ENCODE measurements at places on chromosomes 12 and 14.

- DNase-seq, result no peak
Measured at GRCh38 chr12:14614704-14615121, 47.0 kb upstream of the PLBD1 start.

DNA sequence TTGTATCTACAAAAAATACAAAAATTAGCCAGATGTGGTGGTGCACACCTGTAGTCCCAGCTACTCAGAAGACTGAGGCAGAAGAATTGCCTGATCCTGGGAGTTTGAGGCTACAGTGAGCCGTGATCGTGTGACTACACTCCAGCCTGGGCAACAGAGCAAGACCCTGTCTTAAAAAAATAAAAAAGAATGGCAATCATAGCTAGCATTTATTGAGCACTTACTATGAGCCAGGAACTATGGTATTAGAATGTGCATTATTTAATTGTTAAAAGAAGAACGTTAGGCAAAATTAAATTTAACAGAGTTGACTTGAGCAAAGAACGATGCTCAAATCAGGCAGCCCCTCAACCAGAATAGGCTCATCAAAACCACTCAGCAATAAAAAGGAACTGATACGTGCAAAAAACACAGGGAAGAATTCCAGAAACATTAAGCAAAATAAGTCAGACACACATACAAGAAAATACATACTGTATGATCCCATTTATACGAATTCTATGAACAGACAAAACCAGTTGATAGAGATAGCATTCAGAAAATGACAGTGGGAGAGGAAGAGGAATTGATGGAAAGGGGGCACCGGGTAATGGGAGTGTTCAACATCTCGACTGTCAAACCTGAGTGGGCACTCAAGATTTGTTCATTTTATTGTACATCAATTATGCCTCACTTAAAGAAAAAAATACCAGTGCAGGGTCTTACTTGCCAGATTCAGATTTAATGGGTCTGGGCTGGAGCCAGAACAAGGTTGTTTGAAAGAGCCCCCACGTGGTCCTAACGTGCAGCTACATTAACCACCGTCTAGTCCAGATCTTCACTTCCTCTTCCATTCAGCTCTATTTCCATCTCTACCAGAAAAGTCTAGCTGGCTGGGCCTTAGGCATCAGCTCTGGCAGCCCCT is 8.0 kb downstream of the SCNN1A start:
- no peak for DNase-seq

DNA sequence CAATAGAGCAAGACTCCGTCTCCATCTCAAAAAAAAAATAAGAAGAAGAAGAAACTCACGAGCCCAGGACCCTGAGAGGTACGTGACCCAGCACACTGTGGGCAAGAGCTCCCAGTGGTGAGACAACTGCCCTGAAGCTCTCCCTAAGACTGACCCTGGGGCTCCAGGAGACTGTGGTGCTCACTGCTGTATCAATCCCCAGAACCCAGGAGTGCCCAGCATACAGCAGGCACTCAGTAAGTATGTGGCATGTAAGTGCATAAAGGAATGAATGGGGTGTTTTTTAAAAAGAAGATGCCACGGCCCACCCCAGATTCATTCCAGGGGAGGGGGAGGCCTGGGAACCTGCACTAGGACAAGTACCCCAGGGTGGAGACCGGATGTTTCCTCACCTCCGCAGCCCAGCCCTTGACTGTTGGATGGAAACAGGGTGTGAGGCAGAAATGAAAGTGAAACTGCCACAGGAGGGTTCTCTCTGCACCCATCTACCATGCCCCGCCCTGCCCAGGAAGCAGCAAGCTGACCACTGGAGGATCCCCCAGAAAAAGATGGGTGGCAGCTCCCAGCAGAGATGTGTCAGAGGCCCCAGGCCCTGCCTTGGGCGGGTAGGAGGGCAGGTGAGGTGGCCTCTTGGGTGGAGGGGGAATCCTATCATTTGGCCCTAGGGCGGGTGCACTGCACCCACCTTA is 12.2 kb downstream of the ITPK1 start:
- DNase-seq, result no peak

GRCh38 chr12:69602954-69603353 is 7.8 kb downstream of the LRRC10 start:
- DNase-seq, result no peak

DNA sequence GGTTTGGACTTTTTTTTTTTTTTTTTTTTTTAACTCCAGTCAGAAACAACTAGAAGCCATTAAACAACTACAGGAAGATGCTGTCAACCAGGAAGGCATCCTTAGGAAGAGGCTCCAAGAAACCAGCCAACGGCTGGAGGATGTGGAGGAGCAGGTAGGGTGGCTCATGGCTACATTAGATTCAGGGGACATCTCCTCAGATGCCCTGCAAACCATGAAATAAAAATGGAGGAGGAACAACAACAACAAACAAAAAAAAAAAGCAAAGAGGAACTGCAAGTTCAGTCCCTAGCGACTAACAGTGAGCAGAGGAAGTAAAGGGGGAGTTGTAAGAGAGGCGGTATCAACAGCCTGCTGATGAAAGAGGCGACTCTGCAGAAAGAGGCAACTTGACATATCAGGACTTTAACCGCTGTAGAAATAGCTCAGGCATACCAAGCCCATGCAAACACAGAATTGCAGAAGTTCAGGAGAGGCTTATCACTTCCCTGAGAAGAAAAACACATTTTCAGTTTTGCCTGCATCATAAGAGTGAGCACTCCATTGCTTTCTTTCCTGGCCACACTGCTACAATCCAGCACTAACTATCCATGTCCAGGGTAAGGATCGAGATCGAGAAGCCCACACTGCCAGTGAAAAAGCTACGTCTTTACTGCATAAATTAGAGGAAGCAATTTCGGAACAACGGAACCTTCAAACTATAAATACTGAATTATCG is 103.5 kb upstream of the BCAT1 start:
- no peak for DNase-seq

DNA sequence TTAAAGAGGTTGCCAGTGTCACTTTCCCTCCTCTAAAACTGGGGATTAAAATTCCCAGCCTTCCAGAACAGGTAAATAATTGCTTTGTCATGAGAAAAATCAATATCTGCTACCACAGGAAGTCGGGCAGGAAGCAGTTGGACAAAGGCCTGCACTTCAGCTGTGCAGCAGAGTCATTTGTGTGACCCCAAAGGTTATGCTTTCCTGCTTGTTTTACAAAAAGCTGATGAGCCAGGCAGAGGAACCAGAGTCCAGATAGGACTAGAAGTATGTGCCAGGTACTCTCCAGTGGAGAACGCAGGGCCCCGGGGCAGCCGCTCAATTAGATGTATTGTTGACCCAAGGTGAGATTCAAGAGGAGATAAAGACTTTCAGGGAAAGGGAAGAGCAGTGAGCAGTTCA is 117.1 kb upstream of the FRMD6 start:
- DNase-seq, result no peak

DNA sequence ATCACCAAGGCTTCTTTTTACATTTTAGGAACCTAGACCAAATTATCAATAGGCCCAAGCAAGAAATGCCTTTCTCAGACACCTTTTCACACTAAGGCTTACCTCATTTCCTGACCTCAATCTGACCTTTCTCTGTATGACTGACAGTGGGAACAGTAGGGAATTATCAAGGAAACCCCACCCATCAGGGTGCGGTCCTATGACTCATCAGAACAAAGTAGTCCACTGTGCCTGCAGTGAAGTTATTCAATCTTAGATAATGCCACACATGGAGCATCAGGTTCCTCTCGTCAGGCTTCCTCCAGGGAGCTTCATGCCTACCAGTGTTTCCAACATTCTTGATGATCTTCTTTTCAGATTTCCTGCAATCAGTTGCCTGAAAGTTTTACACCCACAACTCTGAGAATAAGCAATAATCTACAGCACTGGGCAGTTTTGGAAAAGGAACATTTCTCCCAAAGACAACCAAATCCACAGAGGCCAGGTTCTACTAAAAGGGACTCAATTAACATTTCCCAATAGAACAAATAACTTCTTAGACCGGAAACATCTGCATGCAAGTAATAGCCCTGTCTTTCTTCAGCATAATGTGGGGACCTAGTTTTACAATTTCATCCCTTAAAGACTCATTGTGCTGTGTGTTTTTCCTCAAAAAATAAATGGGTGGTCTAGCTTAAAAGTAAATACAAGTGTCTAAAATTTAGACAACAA is 35.9 kb upstream of the TMTC2 start:
- no peak for DNase-seq

- DNase-seq, result no peak
Measured at GRCh38 chr12:42261708-42262107, 23.7 kb upstream of the YAF2 start.

DNA sequence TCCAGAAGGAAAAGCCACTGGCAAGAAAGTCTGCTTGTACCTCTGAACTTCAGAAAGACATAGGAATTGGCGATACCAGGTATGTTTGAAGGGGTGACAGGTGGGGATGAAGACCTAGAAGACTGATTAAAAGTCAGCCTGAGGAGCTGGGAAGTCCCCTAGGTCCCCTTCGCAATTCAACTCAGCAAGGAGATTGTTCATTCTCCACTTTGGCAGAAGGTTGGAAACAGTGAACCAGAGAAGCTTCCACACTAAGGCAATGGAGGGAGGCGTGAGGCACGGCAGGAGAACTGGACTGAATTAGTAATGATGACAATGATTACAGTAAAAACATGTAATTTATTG is 240.3 kb upstream of the TMPO start:
- DNase-seq, result no peak

GRCh38 chr12:107761502-107761904 is 566 bp upstream of the PRDM4 start:
- DNase-seq, result no peak

DNA sequence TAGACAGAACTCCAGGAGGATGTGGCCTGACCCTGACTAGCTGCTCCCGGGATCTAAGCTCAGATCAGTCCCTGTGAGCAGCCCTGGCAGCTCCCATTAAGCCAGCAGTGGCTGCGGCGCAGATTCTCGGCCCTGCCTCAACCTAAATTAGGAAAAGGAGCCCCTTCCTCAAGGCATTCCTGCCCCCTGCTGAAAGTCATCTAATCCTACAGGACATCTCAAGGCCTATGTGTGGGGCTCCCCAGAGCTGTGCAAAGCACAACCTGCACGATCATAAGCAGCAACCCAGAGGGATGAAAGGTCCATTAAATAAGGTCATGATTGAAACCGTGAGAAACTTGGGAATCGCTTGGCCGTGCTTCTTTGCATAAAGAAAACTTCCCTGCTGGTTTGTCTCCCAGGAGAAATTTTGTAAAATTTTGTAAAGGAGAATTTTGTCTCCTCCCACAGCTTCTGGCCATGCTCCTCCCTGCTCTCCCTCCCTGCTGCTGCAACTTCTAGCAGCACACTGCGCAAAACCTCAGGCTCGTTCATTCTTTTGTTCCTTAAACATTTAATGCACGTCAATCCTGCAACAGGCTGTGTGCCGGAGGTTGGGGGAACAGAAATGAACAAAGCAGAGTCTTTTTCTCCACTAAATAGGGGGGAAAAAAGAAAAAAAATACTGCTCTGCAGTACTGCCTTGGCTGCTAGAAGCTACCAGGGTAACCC is 96.6 kb upstream of the SLC35F4 start:
- DNase-seq, result no peak

GRCh38 chr12:64286521-64286920 is 64.4 kb upstream of the KICS2 start:
- DNase-seq, result no peak
